Fibroblast of skin of abdomen (primary cell): ENCODE measurements at places on chromosomes 2 and 18.
A peak's percentile ranks its signal among the peaks of the same experiment; 100 is the strongest.

- DNase-seq: no peak
These were observed 165.6 kb downstream of the TMEFF2 start for GRCh38 chr2:192029089-192029488.

DNA sequence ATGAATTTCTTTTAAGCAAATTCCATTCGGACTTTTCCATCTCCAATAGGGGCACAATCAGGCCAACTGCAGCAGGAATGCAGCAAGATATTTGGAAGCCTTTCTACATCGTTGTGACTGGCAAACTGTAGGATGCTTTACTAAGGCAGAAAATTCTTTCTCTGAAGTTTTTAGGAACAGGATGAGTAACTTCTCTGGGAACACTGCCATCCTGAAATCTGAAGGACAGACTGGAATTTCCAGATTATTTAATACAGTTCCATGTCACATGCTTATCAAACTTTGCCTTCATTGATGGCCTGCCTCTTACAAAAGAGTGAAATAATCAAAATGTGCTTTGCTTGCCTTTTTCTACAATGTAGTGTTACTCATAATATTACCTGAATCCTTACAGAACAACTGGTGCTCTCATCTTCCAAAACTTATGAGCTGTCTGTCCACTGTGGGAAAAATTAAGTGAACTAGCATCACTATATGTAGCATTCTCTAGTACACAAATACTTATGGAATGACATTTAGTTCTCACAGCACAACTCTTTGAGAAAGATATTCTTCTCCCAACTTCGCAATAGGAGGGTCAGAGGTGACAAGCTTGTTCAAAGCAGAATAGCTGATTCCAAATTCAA is 32.0 kb upstream of the MAP2 start:
- DNase-seq: peak; percentile 57

GRCh38 chr2:235568431-235568830 is 74.6 kb downstream of the AGAP1 start:
- no peak for DNase-seq

GRCh38 chr18:39389800-39390379 is 1824.3 kb upstream of the CELF4 start:
- no peak for DNase-seq

DNA sequence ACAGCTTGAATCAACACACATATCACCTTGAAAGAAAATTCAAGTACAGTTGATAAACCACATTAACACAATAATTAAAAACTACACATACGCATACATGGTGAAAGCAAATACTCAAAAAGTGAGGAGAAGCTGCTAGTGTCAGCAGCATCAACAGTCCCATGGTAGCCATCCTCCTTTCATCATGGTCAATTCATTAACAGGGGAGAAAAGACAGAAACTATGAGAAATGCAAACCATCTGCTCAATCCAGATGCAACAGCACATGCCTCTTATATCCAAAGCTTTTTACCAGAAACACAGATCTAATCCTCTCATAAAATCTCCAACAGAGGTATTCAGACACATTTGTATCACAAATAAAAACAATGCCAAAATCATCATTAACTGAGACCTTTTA is 81.9 kb upstream of the CHRNA1 start:
- peak; percentile 30 for DNase-seq

DNA sequence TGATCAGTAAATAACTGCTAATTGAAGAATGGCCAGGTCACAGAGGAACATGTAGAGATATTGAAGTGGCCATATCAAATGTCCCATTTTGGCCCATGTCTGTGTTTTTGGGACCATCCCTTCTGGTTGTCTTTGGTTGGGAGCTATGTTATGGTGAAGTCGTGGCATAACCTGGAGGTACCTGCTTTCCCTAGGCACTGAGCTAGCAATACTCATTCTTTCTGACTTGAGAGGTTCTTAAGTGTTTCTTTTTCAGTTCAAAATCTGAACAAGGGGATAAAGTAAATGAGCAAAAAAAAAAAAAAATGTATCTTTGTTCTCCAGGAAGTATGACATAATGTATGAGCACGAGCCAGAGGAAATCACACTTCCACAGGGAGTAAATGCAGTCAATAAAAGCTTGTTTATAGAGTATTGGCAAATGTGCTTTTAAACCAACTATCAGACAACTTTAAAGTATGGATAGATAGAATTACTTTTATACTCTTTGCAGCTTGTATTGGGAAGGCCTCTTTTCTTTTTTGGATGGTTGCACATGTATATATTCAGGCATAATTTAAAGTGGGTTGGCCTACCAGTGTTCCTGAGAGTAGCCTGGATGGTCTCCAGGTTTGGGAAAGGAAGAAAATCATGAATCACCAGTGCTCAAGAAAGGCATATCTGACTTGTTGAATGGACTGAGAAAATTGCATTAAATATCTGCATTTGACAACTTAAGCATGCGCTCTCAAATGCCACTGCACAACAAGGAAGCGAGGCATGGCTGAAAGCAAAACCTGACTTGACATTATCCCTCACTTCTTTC is 125.0 kb downstream of the SPHKAP start:
- no peak for DNase-seq

- DNase-seq: peak; percentile 49
These were observed 30.6 kb upstream of the RND3 start for GRCh38 chr2:150517951-150518680.

GRCh38 chr2:3348767-3349166 is 28.9 kb downstream of the EIPR1 start:
- no peak for DNase-seq

GRCh38 chr2:29874745-29875144 is 46.6 kb downstream of the ALK start:
- DNase-seq: no peak

DNA sequence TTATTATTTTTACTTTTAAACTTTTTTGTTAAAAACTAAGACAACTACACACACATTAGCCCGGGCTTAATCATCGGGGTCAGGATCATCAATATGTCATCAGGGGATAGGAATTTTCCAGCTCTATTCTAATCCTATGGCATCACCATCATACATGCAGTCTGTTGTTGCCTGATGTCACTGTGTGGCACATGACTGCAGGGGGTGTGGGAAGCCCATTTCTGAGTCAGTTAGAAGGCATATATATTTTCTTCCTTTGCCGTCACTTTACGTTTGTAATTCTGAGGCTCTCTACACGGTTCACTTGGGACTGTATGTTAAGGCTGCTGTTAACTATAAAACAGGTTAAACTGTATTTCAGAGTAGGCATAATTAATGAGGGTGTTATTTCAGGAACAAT is 144.4 kb upstream of the ITGA6 start:
- peak; percentile 94 for DNase-seq

- DNase-seq: no peak
These were observed 4.7 kb downstream of the CD302 start for GRCh38 chr2:159793326-159793725.

DNA sequence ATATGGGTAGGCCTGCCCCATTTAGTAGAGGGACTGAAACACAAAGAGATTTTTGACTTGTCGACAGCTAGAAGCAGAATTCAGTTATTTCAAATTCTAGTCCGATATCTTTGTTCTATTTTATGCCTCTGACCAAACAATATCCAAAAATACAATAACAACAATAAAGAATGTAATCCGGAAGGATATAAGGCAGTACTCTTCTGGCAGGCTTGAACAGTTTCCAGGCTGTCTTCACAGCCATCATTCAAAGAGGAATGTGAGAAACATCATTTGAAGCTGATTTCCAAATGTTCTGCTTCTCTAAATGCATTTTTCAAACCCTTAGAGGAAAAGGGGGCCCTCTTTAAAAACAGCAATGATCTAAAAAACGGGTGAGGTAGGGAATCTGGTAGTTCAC is 36.7 kb upstream of the SPTBN1 start:
- DNase-seq: peak; percentile 57

DNA sequence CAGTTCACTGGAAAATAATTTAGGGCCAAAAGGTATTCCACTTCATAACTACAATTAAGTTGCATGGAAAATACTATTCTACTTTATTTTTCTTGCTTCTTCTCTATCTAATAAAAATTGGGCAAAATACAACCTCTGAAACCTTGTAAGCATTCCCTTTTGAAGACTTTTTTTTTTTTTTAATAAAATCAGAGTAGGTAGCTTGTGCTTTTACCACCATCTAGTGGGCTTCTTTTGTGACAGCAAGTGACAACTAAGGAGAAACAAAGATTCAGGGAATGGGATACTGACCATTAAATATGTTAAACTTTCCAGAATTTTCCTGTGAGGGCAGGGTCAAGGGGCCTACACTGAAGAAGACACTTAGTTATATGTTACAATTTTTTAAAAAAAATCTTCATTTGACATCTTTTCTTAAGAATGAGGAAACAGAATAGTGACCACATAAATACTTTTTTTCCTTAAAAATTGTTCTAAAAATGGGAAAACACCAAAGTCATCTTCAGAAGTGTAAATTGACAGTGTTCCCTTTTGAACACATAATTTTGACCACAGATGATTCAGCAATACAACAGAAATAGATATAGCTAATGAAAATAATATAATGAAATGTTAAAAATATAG is 1183.2 kb upstream of the ACVR2A start:
- DNase-seq: peak; percentile 40

GRCh38 chr2:217903859-217904613 is 98.8 kb downstream of the TNS1 start:
- peak; percentile 56 for DNase-seq

DNA sequence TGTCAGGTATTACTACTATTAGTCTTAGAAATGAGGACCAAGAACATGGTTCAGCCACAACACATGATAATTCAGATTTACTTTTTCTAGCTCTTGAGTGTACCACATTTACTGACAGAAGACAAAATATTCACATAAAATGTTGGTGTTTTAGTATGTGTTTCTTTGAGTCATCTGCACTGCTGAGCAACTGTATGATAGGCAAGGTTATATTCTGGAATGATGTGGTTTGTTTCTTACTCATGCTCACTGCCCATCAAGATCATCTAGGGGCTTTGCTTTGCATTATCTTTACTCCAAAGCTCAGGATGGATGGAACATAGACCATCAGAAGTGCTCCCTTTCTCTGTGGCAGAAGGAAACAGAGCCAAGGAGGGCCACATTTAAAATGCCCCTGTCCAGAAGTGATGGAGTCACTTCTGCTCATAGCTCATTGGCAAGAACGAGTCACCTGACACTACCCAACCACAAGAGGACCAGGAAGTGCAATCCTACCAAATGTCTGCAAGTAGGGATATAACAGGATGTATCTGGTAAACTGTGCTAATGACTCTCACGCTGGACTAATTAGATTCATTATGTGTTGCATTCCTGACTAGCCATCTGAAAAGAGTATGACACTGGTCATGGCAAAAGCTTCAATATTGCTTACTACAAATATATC is 81.5 kb downstream of the DIS3L2 start:
- peak; percentile 22 for DNase-seq

- DNase-seq: no peak
These were observed 72.7 kb upstream of the ITPRID2 start for GRCh38 chr2:181818840-181819239.

DNA sequence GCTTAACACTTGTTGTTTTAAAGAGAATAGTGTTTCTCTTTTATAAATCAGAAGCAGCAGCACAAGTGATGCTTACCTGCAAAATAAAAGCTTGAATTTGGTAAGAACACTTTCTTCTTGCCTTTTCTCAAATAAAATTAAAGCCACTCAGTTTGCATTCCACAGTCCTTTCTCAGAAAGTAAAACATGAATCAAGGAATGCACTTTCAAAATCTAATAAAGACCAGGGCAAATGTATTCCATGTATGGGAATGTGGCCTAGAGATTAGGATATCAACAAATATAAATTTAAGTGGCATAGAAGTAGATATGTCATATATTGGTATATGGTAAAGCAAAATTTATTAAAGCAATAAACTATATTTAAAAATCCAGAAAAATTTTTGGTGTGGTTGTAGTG is 352.8 kb downstream of the THSD7B start:
- DNase-seq: no peak

- DNase-seq: no peak
These were observed 40.1 kb downstream of the TNP1 start for GRCh38 chr2:216819766-216820165.

DNA sequence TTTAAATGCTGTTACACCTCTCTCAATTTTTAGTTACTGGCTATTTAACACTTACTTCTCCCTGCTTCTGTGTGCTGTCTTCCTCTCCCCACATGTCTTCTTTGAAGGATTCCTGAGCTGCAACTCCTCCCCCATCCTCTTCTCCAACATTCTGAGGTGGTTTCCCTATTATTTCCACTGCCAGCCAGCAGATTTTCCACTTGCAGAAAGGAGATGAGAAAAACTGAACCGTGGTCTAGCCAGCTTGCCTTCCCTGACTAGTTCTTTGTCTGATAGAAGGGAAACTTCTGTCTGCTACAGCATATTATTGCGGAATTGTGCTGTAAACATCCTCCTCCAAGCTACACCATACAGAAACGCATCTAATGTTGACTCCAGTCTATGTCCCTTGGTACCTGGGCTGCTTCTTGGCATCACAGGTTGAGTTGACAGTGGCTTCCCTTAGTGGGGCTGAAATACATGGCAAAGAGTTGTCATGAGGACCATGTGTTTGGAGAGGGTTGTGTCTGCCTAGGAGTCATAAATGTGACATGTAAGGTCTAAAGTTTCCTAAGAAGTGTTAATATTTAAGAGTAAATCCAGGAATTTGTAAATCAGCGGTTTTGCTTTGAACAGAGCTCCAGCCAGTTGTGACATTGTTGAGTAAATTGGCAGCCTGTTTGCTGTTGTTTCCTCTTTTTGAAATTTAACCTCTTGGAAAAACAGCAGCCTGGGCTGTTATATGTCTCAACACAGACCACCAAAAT is 68.3 kb upstream of the RND3 start:
- DNase-seq: no peak

DNA sequence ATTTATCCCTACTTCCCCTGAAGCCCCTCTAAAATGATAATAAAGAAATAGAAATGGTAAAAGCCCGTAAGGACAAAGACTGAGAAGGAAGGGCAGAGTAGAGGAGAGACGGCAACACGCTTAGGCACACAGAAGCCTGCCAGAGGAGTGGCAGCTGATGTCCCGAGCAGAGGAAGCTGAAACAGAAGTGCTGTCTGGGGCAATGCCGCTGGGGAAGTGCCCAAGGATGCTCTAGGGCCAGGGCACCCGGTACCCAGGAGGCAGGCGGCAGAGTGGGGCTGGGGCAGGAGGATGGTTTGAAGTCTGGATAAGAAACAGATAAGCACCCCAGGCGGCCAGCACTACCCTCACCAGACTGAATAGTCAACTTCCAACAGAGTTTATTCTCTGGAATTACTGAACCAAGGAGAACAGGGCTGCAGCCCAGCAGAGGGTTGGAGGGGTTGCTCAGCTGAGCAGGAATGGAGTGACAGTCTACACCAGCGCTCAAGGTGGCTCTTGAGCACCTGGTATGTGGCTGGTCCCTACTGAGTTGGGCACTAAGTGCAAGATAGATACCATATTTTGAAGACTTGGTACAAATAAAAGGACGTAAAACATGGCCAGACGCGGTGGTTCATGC is 22.4 kb downstream of the TMEM37 start:
- DNase-seq: no peak
